NCI-H187 (cell line): ENCODE measurements at places on chromosomes 16 and 17.

DNA sequence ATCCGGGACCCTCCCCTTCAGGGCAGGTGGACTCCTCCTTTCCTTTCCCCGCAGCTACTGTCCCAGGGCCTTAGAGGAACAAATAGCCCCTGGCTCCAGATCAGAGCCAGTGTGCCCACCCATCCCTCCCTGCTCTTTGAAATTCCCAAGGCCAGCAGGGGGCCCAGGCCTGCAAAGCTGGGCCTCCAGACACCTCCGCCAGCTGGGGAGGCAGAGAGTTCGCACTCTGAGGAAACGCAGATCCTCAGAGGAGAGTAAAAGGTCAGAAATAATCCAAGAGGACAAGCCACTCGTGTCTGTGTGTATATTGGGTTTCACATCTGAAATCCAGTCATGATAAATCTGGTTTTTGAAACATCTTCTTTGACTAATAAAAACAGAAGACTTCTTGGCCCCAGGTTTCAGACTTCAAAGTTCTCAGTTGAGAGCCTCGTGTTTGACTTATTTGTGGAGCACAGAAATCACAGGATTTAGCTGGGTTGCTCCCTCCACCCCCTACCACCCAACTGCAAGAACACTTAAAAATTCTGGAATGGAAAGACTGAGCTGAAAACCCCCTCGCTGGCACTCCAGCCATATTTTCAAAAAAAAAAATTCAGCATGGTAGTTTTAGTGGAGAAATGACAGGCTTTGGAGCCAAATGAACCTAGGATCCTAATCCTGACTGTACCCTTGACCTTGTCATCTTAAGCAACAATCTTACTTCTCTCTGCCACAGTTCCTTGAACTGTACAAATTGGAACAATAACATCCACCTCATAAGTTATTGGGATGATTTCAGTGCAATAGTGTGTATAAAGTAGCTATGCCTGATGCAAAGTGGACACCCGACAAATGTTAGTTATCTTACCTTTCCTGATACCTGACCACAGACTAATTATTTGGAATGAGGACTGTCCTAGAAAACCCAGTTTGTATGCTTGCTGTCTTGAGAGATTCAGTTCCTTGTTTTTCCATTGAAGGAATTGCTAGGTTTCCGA, 44.5 kb upstream of the TBX2 start:
- DNase-seq, result no peak

DNA sequence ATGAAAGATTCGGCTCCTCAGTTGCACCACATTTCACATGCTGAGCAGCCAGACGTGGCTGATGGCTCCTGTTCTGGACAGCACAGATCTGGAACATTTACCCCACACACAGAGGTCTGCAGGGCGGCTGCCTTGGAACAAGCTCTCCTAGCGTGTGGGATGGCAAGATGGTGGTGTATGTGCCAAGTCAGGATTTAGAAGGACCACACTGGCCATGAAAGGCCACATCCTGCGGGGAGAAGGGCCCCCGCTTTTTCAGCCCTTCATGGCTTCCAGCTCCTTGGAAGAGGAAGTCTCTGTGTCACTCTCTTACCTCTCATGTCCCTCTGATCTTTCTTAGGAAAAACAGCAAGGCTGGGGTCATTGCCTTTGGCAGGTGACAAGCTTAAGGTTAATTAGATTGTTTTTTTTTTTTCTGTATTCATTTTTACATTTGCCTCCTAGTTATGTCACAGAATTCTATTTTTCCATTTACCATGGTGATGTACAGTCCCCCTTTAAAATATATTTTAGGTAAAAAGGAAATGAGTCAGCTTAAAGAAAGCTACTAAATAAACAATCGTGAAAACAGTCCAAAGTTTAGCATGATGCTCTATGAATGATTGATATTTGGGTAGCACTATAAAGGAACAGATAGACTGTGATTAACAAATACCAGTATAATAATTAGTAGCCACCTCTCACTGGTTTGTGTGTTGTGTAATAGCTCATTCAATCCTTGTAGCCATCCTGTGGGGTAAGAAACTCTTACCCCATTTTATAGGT, 396.6 kb downstream of the CPPED1 start:
- no peak for DNase-seq

- no peak for DNase-seq
These were observed 315.6 kb downstream of the HS3ST3B1 start for GRCh38 chr17:14616528-14616927.

- DNase-seq, result no peak
These were observed 28.5 kb upstream of the CCDC182 start for GRCh38 chr17:57773557-57773956.

DNA sequence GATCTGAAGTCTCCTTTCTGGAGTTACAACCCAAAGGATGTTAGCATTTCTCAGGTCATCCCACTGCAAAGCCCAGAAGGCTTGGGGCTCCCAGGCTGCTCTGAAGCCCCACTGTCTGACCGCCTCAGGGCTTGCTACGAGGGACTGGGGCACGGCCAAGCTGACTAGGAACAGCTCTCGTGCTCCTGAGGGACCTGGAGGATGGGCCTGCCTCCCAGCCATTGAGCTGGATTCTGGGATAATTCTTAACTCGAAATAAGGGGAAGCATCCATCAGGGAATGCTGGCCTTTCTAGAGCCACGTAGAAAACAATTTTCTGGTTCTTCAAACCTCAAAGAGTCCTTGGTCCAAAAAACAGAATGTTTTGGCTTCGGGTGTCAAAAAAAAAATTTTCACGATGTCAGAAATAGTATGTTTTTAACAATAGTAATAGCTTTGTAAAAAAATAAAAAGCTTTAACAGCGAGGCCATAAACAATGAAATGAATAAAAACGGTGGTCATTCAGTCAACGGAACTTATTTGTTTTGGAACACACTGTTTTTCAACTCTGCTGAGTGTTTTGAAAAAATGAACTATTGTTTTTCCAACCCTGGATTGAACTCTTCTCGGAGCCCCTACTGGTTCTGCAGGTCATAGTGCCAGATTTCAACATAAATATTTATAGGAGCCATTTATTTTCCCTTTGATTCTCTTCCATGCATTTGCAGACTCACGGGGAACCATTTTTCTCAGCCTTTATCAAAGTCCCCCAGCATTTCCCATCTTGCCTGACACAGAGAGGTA, 16.4 kb upstream of the HERPUD1 start:
- DNase-seq, result no peak
